Endothelial cell (in vitro differentiated cells): ENCODE measurements at places on chromosomes 5 and 9.

GRCh38 chr5:166354332-166354731 lies 1937.1 kb upstream of the WWC1 start:
- DNase-seq = no peak

DNA sequence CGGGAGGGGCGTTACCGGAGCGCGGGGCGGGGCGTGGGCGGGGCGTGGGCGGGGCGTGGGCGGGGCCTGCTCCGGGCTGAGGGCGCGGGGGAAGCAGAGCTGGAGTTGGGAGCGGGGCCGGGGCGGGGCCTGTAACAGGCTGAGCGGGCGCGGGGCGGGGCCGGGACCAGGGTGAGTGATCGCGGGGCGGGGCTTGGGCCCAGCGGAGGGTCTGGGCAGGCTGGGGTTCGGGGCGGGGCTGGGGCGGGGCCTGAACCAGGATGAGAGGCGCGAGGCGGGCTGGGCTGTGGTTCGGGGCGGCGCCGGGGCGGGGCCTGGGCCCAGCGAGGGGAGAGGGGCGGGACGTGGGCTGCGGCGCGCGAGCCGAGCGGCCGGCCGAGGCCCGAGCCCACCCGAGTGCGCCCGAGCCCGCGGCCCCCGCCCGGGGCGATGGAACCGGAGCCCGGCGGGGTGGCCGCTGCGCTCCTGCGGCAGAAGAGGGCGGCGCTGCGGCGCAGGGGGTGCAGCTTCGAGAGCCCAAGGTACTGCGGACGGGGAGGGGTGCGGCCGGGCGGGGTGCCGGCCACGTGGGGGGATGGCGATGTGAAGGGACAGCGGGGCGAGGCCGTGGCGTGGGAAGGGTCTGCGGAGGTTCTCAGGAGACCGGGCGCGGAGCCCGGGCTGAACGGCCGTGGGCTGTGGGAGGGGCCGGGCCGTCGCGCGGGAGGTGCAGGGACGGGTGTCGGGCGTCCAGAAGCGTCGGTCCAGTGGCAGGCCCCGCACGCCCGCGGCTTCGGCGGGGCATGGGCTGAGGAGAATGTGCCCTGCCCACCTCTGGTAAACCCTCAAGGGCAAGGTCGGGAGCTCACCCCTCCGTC lies 39.5 kb upstream of the GARNL3 start:
- peak; percentile 98 for DNase-seq

DNA sequence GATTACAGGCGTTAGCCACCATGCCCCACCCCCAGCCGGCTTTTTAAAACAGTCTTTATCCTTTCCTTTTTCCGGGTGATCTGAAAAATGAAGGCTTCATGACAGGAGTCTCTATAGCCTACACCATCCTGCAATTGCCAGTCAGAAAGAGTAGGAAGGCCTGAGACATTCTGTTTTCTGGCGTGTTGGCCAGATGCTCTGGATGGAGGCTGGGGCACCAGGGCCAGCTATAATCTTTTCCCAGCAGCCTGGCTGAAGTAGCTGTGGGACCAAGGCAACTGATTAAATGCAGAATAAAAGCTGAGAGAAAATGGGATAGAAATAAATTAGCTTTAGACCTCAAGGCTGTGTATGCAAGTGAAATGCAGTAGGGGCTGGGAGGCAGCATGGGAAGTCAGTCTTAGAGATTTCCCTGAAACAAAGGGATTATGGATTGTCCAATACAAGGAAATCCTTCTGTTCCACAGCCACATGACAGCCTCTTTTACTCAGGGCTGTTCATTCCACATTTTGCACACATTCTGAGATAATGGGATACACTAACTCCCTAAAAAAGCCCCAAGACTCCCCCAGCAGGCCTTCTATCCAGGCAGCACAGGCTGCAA lies 116.0 kb upstream of the LRRTM2 start:
- DNase-seq = no peak

- DNase-seq = no peak
Observed at GRCh38 chr9:4381744-4382143, 81.9 kb upstream of the GLIS3 start.

- no peak for DNase-seq
Observed at GRCh38 chr5:111389390-111390082, 122.8 kb downstream of the STARD4 start.

GRCh38 chr9:137114613-137115393 lies at the start of gene DPP7:
Gene DPP7, minus strand, starts transcription at chr9:137114733. Its CDS starts 20 bp downstream, at chr9:137114713.
- no peak for DNase-seq

GRCh38 chr9:128145536-128145935 lies 3.7 kb upstream of the LCN2 start:
- no peak for DNase-seq
